Small intestine (tissue), 16 donors: ENCODE measurements at places on chromosomes 4 and X.

GRCh38 chr4:158949099-158949498 lies 153.8 kb upstream of the RAPGEF2 start:
- DNase-seq, result peak; percentile 84

- no peak for DNase-seq
Observed at GRCh38 chr4:162849937-162850336, 316.8 kb downstream of the NAF1 start.

DNA sequence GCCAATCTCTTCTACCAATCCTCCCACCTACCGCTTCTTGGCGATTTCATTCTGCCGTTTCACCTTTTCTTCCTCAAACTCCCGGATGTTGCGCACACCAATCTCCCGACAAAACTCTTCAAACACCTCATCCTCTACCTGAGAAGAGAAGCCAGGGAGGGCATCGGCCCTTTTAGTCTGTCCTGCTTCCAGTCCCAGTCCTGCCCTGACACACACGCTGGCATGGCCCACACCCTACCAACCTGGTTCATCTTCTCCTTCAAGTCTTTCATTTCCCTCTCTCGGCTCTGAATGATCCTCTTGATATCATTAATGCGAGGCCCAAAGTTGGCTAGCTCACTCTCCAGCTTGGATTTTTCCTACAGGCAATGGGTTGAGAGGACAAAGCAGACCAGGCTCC lies 18.9 kb downstream of the SMC1A start:
- DNase-seq, result no peak

GRCh38 chrX:9131066-9131465 lies 97.1 kb upstream of the FAM9B start:
- no peak for DNase-seq
